ENCODE measurements at places on chromosomes 12 and 14.

- DNase-seq, result no peak
Measured at GRCh38 chr12:44942714-44943113, 66.6 kb upstream of the NELL2 start.

GRCh38 chr12:109488051-109488665 lies 10.7 kb downstream of the UBE3B start:
- DNase-seq, result no peak

DNA sequence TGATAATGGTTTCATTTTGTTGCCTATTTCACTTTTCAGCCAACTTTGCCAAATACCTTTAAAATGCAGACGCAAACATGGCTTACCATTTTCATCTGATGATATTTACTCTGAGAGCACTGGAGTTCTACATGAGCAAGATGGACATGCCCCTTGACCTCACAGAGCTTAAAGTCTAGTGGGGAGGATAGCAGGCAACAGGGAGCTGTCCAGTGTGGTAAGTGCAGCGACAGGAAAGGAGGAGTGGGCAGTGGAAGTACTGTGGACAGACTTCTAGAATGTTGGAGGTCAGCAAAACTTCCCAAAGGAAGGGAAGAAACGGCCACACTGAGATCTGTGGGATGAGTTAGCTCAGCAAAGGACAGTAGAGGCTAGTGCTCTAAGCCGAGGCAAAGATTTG lies 25.3 kb downstream of the LRIG3 start:
- no peak for DNase-seq

GRCh38 chr12:122990961-122991622 lies 10.6 kb downstream of the ARL6IP4 start:
- no peak for DNase-seq
